ENCODE measurements at places on chromosomes 11 and 22.

- no peak for DNase-seq
These were observed 8.2 kb downstream of the PHF21A start for GRCh38 chr11:46112961-46113607.

DNA sequence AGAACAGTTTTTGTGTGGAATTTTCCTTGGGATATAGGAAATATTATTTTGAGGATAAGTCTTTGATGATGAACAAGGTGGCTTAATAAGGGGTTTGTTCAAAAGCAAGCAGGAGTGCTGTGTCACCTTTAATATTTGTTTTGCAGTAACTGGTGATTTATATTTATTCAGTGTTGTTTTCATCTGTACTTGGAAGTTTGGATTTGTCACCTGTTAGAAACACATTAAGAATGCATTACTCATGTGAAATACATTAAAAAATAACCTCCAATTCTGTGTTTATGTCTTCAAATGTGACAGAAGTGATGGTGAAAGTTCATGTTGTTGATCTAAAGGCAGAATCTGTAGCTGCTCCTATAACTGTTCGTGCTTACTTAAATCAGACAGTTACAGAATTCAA, 70.5 kb downstream of the DKK3 start:
- DNase-seq = no peak

DNA sequence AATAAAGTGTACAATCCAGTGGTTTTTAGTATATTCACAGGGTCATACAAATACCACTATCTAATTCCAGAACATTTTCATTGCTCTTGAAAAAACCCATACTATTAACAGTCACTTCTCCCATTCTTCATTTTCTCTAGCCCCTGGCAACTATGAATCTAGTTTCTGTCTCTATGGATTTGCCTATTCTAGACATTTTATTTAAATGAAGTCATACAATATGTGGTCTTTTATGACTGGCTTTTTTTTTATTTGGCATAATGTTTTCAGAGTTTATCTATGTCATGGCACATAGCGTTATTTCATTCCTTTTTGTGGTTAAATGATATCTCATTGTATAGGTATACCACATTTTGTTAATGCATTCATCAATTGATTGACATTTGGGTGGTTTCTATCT, 59.4 kb downstream of the KDM2A start:
- no peak for DNase-seq

GRCh38 chr11:56509439-56509838, 18.3 kb upstream of the OR5M8 start:
- no peak for DNase-seq

All from activated CD4-positive, alpha-beta T cell treated with anti-CD3 and anti-CD28 coated beads for 4 hours (primary cell).